ENCODE measurements at places on chromosomes 2 and 18.

GRCh38 chr18:45841765-45842442, 16.4 kb downstream of the SIGLEC15 start:
- DNase-seq: no peak

- DNase-seq: no peak
Measured at GRCh38 chr2:220279840-220280239, 652.4 kb downstream of the SLC4A3 start.

GRCh38 chr2:112936927-112937232, 25.9 kb downstream of the IL37 start:
- DNase-seq: no peak

DNA sequence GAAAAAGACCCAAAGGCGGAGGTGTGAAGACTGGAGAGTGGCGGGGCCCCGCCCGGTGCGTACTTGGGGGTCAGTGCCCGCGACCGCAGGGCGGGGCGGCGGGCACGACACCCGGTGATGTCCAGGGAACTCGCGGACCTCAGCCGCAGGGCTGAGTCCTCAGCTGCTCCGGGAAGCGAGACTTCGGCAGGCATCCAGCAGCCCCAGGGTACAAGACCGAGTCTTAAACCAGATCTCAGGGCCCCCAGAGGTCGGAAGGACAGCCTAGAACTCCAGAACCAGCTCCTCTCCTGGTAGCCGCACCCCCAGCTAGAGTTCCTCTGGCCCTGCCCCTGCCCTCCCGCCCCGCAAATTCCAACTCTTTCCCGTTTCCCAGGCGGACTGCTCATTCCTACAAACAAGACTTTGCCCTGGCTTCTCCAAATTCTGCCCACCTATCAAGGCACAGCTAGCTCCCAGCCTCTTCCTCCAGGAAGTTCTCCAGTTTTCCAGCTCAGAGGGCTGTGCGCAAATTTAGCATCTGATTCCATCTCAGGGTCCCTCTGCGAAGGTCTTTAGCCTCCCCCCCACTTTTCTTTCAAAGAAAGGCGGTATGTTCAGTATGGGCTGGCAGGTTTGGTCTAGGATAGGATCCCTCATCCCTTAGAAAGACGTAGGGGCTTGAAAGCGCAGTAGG, 26.0 kb upstream of the NOTO start:
- no peak for DNase-seq

DNA sequence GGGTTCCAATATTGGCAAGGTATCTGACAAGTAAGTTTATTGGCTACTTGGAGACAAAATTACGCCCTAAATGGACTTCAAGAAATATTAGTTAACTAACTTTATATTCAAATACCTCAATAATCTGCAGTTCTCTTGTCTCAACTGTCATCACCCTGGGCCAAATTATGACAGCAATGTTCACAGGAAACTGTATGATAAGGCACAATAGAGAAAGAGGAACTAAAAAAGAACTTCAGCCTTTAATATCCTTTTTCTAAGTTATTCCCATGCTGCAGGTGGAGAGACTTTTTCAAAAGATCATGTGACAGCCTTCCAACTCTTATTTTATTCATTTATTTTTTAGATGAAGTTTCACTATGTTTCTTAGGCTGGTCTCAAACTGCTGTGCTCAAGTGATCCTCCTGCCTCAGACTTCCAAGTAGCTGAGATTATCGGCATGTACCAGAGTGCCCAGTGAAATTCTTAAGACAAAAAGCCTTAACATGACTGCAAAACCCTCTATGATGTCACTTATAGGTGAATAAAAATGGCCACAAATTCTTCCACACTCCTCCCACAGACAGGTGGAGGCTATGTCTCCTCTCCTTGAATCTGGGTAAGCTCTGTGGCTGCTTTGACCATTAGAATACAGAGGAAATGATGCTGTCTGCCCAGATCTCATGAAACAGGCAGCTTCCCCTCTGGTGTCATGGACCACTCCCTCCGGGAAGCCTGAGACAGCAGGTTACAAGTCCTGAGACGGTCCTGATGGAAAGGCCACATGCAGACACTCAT, 211.0 kb downstream of the TGIF1 start:
- DNase-seq: no peak

- no peak for DNase-seq
Measured at GRCh38 chr2:16188261-16188890, 248.0 kb downstream of the MYCN start.

DNA sequence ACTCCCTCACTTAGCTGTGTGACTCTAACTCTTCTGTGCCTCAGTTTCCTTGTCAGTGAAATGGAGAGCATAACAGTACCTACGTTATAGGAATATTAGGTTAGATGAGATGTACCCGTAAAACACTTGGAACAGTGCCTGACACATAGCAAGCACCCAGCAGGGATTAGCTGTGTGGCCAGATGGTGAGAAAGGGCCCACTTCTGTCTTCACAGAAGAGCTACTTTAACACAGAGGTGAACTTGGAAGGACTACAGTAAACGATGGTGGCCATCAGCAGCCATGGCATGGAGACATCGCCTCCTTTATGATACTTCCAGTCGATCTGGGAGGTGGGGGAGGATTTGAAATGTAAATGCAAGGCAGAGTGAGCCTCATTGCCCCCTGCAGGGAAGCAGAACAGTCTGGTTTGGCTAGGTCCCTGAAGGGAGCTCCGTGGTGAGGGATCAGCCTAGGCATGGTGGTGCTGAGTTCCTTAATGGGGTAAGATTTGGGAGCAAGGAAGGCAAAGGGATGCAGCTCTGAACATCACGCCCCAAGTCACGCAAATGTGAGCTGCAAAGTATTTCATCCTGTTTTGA, 101.7 kb upstream of the ALPP start:
- no peak for DNase-seq

DNA sequence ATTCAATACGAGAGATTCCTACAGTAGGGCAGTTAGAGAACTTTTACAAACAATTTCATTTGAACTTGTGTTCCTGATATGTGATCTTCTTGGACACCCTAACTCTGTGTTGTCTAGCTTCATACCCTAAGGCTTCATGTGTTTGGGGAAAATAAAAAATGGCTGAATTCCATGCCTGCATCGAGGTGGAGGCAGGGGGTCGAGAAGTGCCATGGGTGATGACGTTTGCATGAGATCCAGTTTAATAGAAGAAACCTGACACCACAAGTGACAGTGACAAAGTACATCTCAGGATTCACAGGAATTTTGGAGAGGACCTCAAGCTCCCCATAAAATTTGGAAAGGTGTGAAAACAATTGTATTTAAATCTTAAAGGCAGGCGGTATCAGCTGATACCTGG, 169.2 kb upstream of the NABP1 start:
- no peak for DNase-seq

DNA sequence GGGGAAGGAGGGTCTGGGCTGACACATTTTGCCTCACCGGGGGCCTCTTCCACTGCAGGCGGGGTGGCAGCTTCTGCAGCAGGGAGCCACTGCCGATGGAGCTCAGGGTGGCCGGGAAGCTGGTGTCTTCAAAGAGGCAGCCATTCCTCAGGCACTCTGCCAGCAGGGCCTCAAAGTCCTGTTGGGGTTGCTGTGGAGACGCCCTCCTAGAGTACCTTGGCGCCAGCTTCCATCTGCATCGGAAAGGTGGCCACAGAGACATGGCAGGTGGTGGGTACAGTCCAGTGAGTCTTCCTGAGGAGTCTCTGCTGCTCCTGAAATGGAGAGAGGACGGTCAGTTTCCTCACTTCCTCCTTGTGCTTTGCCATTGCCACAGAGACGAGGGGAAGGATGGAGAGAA, 12.1 kb downstream of the CAPN14 start:
- DNase-seq: no peak

Data from stimulated activated CD4-positive, alpha-beta T cell treated with anti-CD3 and anti-CD28 coated beads, Interleukin-12 subunit alpha, Interleukin-12 subunit beta, amount 100 ng/mL, for 4 hours (primary cell).